ENCODE measurements at places on chromosomes 2 and 18.

DNA sequence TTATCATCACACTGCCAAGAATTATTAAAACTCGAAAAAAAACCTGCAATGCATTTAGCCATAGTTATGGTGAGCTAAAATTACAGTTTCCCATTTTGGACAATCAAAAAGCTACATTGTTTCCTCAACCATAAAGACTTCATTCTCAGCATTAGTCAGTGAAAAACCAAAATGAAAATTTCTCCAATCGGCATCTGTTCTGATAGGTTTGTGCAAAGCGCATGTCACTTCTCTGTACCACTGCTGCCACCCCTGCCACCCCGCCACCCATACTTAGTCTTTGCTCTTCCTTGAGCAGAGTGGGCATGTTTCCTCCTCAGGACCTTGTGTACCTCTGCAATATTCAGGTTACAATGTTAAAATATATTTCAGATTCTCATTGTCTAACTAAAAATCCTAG, 7.1 kb upstream of the ZBTB14 start:
- DNase-seq, result no peak

DNA sequence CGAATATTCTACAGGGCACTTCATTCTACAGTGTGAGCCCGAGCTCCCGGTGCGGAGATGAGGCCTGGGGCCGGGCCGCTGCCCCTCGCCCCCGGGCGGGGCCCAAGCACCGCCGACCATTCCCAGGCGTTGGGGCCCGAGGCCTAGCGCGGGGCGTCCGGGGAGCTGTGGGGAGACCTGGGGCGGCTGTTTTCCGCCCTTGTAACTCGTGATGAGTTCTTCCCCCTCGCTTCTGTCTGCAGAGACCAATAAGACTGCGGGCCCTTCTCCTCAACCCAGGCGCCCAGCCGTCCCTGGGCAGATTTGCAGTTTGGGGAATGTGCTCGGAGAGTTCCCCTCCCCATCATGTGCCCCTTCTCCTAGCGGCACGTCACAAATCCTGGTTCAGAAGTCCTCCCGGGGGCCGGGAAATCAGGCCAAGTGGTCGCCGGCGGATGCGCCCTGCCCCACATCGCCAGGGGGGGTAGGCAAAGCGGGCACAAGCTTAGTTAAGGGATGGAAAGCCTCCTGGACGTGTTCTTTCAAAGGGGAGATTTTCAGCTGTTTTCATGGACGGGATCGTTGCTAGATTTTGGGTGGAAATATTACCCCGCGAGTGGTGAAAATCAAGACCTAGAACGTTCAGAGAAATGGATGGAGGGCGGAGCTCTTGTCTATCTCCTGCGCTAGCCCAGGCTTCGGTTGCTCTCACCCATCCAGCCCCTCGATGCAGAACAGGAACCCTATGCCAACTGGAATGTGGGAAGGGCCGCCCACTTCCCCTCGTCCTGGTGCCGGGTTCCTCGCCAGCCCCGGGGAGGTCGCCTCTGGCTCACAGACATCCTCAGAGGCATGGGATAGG, 18.8 kb upstream of the HAAO start:
- DNase-seq, result no peak

DNA sequence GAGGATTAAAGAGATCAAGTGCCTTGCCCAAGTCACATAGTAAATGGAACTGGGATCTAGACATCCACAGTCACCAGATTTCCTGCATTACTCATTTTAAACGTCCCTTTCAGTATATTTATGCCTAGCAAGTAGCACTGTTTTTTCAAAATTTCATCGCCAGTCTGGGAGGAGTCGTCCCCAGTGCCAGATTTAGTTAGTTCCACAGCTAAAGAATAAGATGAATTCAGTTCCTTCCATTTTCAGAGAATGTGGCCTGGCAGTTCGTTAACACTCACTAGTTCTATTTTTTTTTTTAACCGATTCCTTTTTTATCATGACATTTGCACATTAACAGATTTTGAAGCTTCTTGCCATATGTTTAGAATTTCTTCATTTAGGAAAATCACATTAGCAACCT, 11.2 kb downstream of the GRP start:
- DNase-seq, result no peak

- DNase-seq, result no peak
Measured at GRCh38 chr2:155714983-155715382, 617.5 kb downstream of the NR4A2 start.

DNA sequence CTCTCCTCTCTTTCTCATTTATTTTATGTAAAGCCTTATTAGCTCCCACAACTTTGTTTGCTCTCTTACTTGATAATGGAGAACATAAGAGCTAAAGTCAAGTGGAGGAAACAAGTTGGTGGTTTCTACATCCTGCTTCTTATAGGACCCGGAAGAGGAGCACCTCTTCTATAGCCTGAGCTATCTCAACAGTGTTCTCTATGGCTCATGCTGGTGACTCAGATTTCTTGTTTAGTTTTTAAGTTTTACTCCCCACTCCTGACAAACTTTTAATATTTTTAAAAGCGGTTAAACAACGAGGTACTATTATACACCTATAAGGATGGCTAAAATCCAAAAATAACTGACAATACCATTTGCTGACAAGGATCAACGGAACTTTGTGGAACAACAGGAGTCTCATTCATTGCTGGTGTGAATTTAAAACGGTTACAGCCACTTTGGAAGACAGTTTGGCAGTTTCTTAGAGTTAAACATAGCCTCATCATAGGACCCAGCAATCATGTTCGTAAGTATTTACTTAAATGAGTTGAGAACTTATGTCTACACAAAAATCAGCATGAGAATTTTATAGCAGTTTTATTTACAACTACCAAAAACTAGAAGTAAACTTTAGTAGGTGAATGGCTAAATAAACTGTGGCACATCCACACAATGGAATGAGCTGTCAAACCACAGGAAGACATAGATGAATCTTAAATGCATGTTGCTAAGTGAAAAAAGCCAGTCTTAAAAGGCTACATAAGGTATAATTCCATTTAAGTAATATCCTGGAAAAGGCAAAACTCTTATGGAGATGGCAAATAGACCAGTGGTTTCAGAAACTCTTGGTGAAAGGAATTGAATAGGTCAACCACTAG, 12.7 kb upstream of the CDC42EP3 start:
- no peak for DNase-seq

DNA sequence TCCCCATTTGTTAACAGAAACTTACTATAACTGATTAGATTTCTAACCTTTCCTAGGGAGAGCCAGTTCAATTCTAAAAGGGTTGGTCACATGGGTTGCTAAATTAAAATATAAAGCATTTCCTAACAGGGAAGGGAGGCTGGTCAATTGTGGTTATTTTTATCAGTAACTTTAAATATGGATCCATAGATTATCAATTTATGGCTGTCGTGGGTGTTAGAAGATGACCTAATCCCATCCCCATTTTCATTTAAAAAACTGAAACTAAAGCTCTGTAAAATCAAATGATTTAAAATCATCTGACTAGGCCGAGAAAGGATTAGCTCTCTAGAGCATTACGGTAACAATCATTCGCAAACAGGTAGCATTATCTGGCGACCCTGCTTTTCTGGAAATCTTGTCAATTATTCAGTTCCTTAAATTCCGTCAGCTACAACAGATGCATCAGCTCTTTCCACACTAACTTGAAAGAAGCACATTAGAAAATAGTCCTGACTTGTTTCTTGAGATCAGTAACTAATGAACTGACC, 953 bp upstream of the HNRNPA3 start:
- DNase-seq, result no peak

- DNase-seq, result no peak
Measured at GRCh38 chr2:129936334-129936934, 43.0 kb upstream of the RAB6C start.

DNA sequence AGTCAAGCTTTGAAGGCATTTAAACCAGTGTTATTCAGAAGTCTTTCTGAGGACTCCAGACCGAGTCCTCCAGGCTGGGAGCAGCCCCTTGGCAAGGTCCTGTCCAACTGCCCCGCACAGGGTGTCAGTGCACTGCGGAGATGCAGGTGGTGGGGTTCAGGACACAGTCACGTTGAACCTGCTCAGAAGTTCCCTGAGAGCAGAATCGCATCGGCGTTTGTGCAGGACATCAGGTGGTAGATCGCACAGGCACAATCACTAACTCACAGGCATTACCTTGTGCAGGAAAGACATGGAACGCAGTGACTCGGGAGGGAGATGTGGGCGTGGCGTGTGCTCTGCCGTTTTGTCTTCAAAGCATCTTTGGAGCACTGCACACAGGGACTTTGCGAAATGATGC, 10.4 kb downstream of the COPS9 start:
- DNase-seq, result no peak

Data from esophagus squamous epithelium (tissue), 5 donors.